Pulmonary artery endothelial cell (primary cell): ENCODE measurements at places on chromosomes 5 and 9.

- no peak for DNase-seq
These were observed 181.1 kb upstream of the DMRTA1 start for GRCh38 chr9:22265534-22265933.

- DNase-seq, result no peak
These were observed 4.2 kb downstream of the DNAJA1 start for GRCh38 chr9:33029231-33029786.

GRCh38 chr9:105128908-105129600 lies 115.4 kb upstream of the SLC44A1 start:
- DNase-seq, result no peak

DNA sequence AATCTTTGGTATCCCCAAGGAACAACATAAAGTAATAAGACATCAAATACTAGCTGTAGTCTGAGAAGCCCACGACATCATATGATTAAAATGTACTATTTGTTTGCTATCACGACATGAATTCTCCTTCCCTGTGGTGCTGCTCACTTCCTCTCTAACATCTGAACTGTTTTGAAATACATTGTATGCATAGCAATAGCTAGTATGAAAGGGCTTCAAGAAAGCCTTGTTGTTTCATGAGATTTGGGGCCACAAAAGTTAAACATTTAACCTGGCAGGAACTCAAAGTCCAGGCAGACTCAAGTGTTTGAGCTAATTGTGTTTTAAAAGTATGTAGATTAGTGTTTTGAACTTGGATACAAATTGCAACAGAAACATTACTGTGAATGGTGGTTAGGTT lies 237.4 kb upstream of the PTGER4 start:
- DNase-seq, result no peak

GRCh38 chr9:87445646-87446045 lies 52.0 kb upstream of the DAPK1 start:
- no peak for DNase-seq

DNA sequence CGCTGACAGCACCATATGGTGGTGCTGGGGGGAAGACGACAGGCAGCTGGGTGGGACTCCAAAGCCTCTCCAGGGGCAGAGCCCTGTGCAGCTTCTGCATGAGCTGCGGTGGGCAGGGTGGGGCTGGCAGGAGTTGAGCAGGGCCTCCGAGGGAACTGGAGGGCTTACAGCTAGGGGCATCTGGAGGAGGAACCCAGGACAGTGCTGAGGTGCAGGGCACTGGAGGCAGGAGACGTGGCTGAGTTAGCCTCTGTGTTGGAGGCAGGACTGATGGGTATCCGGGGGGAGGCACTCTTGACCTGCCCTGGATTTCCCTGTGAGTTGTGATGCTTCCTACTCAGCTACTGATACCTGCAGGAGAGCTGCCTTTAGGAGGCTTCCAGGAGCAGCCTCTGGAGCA lies 45.0 kb downstream of the TENT4A start:
- DNase-seq, result no peak

GRCh38 chr5:74560245-74560644 lies 80.3 kb downstream of the ENC1 start:
- DNase-seq, result no peak

- no peak for DNase-seq
These were observed 113.3 kb upstream of the LPAR1 start for GRCh38 chr9:111151537-111151936.

- no peak for DNase-seq
These were observed 23.4 kb upstream of the ZBTB43 start for GRCh38 chr9:126781186-126782052.

DNA sequence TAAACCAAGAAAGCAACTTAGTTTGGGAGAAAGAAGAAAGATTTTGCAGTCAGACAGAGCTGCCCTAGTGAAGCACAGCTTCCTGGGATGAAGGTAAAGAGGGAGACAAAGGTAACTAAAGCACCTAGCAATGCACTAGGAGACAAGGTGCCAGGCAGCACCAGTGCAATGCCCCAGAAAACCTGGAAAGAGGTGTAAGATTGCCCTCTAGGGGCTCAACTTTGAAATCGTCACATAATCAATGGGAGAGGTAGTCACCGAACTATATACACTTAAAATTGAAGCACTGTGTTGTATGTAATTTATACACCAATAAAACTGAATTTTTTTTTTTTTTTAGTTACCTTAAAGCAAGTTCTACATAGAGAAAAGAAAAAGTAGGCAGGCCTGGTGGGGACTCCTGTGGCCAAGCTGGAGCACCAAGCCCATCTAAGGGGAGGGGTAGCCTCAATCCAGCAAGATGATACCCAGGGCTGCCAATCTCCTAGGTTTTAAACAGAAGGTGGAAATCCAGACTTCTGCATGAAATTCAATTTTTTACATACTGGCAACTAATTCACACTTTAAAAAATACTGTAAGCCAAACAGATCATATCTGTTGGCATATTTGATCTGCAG lies 48.2 kb downstream of the CDK5RAP2 start:
- no peak for DNase-seq

DNA sequence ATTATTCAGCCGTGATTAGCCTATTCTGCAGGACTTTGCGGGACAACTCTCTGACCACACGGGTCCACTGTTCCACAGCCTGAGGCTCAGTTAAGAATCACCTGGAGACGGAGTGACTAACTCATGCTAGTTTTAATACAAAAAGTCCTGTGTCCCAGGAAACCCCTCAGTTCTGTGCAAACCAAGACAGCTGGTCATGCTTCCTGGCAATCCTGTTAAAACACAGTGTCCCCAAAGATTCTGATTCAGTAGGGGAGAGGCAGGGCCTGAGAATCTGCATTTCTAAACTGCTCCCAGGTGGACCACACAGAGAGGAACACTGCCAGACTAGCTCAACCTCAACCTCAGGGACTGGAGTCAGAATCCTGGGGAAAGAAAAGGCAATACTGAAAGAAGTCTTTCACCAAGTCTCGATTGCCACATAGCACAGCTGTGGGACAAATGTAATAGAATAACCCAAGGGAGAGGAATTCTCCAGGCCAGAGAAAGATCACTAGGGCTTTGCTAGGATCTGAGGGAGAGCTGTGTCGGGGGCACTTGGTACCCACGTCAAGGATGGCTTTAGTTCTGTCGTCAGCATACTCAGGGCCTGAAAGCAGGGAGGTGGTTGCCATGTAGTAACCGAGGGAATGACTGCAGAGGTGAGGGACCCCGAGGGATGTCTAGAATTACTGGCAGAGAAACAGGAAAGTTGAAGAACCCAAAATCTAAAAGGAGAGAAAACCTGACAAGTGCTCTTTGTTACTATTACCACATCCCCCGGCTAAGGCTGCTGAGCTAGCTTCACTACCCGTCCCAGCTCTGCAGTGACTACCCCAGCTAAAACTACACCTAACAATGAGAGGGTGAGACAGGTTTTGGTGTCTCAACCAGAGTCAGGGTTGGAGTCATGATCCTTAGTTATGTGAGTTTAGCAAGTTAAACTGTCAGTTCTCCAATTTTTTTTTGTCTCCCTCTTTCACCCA lies 8.6 kb downstream of the SUSD1 start:
- DNase-seq, result no peak

- DNase-seq, result no peak
These were observed 62.1 kb downstream of the CETN3 start for GRCh38 chr5:90347462-90347861.

- DNase-seq, result no peak
These were observed 173.7 kb upstream of the POU5F2 start for GRCh38 chr5:93915142-93915553.
